Astrocyte of the cerebellum (primary cell): ENCODE measurements at places on chromosomes 7 and 10.

GRCh38 chr7:36984710-36985312 is 260.5 kb upstream of the AOAH start:
- DNase-seq, result no peak

DNA sequence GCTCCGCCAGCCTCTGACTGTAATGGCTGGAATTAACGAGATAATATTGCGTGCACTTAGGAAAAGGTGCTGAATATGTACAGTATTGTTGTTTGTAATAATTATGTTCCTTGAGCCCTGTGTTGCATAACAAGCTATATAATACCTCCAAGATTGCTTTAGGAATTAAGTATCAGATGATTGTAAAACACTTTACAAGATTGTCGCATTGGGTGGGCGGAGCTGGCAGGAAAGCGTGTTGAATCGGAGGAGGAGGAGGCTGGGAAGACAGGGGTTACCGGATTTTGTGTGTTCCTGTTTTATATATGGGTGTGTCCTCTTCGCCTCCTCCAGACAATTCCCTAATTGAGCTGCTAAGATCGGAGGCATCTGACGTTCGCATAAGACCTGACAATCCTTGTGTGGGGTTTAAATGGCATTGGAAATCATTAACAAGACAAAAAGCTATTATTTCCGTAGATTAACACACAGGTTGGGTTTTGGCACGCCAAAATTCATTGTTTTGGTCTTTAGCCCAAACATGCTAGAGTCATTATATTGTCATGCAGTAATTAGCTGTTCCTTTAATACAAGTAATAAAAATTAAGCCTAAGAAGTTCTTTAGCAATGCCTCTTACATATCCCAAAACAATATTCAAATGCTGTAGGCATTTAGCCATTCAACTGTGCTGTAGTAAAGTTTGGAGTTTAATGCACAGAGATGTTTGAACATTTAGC is 192.9 kb upstream of the SH2B2 start:
- DNase-seq, result no peak

DNA sequence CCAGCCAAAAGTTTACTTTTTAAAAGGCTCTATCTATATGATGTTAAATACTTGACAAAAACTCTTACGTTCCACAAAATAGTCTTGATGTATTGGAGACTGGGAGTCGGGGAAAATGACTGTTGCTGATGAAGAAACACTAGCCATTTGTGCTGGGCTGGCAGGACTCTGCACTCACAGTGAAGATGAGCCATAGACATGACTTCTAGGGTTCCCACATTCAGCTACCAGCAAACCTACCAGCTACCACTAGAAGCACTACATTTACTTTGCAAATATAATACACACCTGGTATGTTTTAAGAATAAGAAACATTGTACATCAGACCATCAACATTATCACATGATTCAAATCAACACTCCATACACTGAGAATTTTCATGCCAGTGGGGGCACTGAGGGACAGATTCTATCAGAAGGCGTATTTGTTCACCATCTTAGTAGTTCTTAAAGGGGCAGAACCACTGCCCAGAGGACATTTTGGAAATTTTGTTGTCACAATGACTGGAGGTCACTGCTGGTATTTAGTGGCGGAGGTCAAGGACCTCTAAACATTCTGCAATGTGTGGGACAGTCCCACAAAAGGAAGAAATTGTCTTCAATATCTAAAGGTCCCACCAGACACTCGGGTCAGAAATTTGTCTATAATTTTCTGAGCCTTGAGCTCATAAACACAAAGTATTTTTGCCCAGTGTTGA is 52.3 kb downstream of the PARD3 start:
- DNase-seq, result no peak

DNA sequence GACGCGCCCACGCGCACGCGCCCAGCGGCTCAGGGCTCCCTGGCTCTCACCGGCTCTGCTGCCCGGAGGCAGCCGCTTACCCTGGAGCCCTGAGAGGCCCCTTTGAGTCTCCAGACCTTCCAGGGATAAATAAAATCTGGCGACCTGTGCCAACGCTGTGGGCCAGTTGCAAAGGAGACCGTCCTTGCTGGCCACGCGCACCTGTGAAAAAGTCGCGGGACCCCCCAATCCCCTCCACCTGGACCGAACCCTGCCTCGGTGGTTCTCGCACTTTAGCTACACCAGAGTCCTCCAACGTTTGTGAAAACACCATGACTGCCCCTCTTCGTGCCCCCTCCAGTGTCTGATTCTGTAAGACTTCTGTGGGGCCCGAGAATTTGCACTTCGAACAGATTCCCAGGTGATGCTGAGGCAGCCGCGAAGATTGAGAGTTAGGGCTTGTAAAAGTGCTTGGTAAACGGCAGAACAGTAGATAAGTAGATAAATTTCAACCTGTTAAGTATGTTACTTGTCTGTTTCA is 102.4 kb upstream of the SVIL start:
- no peak for DNase-seq

DNA sequence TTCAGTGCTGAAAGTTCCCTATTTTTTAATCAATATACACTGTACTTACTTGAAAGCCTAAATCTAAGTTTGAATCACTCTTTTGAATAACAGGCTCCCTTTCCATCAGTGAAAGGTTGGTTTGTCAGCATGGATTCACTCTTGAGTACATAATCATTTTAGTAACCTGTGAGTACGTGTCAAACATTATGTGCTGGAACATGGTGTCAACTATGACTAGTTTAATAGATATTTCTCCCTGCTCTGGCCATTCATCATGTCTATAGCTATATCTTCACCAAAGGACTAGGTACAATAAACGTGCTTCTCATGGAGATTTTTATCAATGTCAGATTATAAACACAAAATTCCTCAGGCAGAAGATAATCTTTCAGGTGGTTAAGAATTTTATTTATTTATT is 61.7 kb upstream of the MDFIC start:
- no peak for DNase-seq

GRCh38 chr7:4906682-4907081 is 23.2 kb upstream of the RADIL start:
- DNase-seq, result no peak

DNA sequence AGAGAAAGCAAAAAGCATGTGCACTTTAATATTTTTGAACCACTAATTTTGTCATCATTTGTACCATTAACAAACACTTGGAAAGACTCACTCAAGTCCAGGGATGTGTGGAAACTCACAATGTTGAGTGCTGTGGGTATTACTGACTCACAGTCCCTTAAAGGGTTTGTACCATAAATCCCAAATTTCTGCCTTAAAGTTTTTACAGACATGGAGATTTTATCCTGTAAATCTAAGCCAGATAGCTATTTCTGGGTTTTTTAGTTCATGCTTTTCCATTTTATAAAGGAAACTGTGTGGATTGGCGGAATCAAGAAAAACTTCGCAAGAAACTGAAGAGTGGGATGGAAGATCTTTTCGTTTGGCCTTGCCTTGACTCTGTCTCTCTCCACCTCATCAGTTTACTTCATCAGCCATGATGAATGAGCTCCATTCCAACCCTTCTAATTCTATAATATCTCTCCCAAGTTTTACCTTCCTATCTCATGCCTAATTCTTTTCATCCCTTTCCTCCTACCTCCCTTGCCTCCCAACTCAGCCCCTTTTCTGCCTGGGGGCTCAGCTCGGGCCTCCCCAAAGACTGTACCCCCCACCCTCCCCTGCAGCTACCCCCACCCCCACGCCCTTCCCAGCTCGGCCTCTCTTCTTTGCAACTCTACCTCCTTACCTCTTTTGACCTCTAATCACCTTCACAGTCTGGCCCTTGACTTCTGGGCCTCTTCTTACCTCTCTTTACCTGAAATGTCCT is 218.5 kb upstream of the MKLN1 start:
- DNase-seq, result no peak

- no peak for DNase-seq
These were observed 45.4 kb upstream of the STOX1 start for GRCh38 chr10:68781613-68782574.

DNA sequence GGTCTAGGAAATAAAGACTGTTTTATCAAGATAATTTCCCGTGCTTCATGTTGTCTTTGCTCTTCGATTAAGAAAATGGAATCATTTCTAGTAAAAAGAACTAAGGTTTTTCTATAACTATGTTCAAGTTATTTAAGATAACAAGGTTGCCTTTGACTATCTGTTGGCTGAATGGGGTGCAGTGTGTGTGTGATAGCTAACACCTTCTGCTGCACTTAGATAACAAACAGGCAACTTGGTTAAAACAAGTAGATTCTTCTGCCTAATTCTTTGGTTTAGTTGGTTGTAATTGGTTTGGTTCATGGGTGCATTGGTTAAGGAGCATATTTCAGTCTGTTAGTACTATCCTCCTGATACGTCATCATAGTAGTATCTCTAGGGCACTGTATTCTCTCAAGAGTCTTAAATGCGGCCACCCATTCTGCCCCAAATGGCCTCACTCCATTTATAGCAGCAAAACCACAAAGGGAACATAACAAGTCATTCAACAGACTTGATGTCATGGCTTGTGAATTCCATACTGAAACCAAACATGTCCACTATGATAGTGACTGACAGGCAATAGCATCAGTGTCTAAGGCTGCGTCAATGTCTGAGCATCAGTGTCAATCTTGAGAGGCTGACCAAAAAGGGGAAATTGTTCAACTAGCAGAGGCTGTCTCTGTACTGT is 55.7 kb downstream of the CCDC3 start:
- no peak for DNase-seq

GRCh38 chr10:92757066-92757710 is 67.4 kb downstream of the HHEX start:
- peak; percentile 50 for DNase-seq

- DNase-seq, result no peak
These were observed 104.2 kb downstream of the SAMD9 start for GRCh38 chr7:93013446-93014061.

GRCh38 chr10:3682745-3683144 is 102.3 kb downstream of the KLF6 start:
- no peak for DNase-seq

DNA sequence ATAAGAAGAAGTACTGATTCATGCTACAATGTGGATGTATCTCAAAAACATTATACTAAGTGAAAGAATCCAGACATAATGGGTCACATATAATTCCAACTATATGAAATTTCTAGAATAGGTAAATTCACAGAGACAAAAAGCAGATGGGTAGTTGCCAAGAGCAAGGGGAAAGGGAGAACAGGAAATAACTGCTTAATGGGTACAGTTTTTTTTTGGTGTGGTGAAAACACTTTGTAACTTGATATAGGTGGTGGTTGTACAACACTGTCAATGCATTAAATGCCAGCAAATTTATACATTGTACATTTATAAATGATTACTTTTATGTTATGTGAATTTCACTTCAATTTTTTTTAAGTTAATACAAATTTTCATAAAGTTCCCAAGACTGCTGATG is 19.4 kb upstream of the LRRN3 start:
- DNase-seq, result no peak

DNA sequence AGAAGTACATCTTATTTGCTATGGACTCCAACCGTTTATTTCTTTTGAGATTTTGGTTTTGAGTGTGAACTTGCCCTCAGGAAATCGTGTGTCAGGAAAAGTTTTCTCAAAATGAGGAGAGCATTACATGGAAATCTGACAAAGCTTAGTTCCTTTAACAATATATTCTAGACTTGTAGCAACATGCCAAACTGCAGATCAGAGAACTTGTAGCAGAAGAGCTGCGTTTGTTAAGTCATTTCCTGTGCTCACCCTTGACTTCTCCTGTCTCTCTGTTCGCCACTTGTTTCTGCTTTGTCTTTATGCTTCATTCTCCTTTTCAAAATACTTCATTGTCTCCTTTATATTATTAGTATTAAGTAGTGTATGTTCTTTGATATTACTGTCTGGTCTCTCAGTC is 116.6 kb upstream of the FOXP2 start:
- DNase-seq, result no peak

GRCh38 chr7:50317697-50318669 is 13.5 kb downstream of the IKZF1 start:
- DNase-seq, result no peak

- DNase-seq, result no peak
These were observed 528.9 kb downstream of the PARD3 start for GRCh38 chr10:34286136-34286739.

- no peak for DNase-seq
These were observed 31.0 kb downstream of the NUP42 start for GRCh38 chr7:23212841-23213240.

DNA sequence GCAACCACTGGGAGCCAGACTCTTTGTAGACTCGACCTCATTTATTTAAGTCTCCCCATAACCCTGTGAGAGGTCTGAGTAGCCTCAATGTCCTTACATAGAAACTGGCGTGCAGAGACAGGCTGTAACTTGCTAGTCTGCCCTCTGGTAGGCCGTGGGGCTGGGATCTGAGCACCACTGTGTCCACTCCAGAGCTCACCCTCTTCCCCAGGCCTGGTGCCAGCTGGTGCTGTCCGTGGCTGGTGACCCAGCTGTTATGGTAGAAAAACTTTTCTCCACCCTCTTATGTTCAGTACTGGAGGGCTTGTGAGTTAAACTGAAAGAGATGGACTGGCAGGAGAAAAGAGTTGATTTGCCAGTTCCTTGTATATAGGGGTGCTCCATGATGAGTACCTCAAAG is 41.9 kb downstream of the ADAMTS14 start:
- DNase-seq, result no peak

DNA sequence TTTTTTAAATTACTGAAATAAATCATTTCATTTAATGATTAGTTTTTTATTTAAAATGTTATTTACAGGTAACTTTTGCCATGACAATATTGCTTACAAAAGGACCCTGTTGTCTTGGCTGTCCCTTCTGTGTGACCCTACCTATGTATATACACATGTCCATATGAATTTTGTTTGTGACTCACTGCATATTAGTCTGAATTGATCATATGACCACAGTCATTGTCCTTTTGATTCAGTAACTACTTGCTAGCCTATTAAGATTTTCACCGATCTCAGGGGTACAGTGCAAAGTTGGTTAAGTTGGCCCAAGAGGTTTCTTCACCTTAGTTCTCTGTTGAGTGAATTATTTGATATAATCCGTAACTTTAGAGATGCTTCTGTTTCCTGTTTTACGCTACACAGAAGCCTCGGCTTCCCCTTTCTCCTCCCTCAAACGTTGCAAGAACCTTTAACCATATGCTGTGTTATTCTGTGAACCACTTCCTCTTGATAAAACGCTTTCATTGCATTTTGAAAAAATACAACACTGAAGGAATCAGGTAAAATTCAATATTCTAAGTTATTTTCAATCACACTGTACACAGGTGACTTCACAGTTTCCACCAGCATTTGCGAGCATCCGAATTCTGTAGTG is 43.9 kb downstream of the APBB1IP start:
- no peak for DNase-seq

- no peak for DNase-seq
These were observed 6.4 kb upstream of the MYL10 start for GRCh38 chr7:101635484-101635883.

GRCh38 chr10:119469846-119470245 is 72.7 kb downstream of the RGS10 start:
- no peak for DNase-seq
